SK-N-MC (cell line): ENCODE measurements at places on chromosomes 11 and 22.

DNA sequence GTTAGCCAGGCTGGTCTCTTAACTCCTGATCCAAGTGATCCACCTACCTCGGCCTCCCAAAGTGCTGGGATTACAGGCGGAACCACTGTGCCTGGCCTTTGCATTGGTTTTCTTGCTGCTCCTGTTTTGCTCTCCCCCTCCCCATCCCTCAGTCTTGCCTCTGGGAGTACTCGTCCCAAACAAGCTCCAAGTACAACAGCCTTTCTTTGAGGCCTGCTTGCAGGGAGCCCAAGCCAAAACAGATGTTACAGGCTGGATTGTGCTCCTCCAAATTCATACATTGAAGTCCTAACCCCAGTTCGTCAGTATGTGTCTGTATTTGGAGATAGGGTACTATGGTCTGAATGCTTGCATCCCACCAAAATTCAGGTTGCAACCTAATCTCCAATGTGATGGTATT is 8.6 kb downstream of the IGLL1 start:
- no peak for DNase-seq

GRCh38 chr22:22786301-22787115 is 101.1 kb upstream of the IGLL5 start:
- no peak for DNase-seq

DNA sequence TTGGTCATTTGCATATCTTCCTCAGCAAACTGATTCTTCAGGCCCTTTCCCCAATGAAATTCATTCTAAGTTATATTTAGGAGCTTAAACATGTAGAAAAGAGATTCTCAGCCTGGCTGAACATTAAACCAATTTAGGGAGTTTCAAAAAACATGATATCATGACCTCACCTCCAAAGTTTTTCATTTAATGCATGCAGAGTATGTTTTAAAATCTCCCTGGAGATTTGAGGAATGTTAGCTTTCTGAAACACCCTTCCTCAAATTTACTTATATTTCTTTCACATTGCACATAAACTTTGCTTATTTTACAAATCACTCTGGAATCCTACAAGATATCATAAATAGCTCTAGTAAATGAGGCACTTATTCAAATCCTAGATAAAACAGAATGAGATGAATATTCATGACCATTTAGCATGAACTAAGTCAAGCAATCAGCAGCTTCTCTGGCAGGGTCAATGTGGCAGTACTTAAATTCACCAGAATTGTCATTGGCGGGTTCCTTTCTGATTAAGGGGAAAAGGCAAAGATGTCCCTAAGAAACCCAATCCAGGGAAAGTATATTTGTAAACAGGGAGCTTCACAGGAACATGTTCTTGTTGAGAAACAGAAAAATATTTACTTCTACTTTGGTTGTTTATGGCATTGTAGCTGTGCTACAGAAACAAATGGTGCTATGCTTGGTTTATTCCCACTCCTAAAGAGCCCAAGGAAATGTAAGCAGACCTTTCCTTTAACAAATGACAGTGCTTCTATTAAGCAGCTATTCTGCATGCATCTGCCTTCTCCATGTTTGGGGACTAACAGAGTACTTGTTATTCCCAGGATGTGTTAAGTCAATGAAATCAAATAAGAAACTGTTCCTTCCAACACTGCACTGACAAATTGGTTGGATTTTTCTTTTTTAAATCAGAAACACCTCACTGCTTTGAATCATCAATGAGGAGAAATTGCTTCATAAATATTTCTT is 162.3 kb downstream of the C11orf87 start:
- peak; percentile 47 for DNase-seq

- no peak for DNase-seq
These were observed 32.3 kb downstream of the TPBGL start for GRCh38 chr11:75272821-75273301.

DNA sequence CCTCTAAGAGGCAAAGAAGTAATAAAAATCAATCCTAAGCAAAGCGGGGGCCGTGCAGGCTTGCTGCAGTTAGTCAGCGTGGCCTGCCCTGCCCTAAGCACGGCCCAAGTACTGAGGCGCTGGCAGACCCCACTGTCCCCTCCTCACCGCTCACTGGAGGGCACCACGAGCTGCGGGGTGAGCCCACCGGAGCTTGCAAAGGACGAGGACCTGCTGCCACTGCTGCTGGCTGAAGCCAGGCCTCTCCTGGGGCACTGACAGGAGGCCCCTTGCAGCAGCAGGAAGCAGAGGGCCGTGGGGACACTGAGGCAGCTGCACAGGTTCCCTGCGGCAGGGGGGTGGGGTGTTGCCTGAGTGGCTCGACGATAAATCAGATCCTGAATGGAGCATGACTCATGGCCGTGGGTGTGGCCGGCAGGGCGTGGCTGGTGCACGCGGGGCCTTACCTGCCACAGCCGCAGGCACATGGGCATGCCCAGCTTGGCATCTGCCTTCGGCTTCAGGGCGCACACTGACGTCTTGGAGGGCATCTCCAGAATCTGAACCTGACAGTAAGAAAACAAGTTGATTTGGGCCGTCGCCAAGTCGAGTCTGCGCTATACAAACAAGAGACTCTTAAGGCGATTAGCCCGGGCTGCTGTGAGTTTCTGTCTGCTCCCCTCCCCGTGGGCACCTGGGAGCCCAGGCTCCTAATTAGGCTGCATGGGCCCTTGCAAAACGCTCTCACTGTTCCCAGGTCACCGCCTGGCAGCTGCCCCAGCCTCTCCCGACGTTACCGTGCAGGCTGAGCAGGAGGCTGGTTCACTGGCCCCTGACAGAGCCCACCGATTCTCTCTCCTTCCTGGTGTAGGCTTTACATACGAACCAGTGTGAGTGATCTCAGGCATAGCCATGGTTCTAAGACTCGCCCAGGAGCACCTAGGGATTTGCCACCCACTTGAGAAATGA is 45.9 kb downstream of the TBX1 start:
- no peak for DNase-seq

GRCh38 chr11:44177905-44178304 is 82.4 kb downstream of the EXT2 start:
- no peak for DNase-seq

- DNase-seq: no peak
These were observed 15.2 kb downstream of the SERPINH1 start for GRCh38 chr11:75577207-75577606.

- no peak for DNase-seq
These were observed 517.3 kb downstream of the METTL15 start for GRCh38 chr11:28625532-28625931.

GRCh38 chr11:72578991-72579815 is 95.0 kb downstream of the PDE2A start:
- DNase-seq: no peak
